ENCODE measurements at places on chromosomes 2 and 18.

DNA sequence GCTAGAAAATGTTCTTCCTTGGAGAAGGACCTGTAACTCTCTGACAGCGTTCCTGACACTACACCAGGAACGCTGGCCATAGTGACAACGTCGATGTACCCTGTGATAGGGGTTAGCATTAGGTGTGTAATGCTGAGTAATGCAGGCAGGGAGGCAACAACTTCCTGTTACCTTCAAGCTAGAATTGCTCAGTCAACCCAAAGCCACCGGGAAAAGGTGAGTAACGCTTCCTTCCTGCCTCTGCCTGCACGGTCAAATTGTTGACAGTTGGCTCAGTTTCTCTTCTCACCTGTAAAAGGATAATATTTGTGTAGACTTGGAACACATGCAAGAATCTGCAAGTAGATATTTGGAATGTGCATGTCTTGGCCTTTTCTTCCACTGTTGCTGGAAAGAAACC is 12.7 kb downstream of the FAM110C start:
- DNase-seq, result peak; percentile 61

DNA sequence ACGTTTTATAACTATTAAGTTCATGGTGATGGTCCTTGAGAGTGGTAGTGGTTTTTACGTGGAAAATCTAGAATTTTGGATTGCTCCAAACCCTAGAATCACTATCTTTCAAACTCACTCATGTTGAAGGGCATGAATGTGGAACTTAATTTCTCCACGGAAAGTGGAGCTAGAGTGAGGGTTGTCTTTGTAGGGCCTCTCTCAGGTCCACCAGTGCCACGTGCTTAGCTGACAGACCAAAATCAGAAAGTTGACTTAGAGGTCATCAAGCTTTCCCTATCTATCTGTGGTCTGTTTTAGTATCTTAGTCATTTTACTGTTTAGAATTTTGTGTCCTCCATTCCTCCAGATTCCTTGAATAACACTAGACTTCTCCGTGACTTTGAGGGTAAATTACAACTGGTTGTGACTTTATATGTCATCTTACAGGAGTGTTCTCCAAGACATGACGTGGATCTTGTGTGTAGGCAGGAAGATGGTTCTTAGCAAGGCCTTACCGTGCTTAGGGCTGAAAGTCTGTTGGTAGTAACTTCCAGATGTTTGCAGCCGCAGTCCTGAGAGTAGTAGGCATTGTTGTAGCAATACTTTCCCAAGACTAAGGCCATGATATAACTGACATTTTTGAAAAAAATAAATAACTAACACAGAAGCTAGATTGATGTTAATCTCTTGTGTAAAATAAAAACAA is 26.8 kb downstream of the DIS3L2 start:
- no peak for DNase-seq

GRCh38 chr2:113337809-113338208 is 59.1 kb upstream of the PAX8 start:
- no peak for DNase-seq

DNA sequence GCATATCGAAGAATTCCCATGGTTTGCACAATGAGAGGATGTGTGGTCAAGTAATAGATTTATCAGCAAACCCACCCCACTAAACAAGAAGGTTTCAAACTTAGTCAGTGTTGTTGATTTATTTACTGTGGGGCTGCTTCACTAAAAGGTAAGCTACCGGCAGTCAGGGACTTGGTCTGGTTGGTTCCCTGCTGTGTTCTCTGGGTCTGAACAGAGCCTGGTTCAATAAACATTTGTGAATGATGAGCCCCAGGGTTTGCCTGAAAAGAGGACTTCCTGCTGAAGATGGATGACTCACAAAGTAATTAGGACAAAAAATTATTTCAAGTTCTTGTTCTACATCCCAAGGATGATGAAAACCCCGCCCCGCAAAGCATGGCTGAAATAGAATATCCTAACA is 108.3 kb downstream of the SPP2 start:
- DNase-seq, result peak; percentile 74

GRCh38 chr18:75656035-75656434 is 228.5 kb upstream of the SMIM21 start:
- no peak for DNase-seq

DNA sequence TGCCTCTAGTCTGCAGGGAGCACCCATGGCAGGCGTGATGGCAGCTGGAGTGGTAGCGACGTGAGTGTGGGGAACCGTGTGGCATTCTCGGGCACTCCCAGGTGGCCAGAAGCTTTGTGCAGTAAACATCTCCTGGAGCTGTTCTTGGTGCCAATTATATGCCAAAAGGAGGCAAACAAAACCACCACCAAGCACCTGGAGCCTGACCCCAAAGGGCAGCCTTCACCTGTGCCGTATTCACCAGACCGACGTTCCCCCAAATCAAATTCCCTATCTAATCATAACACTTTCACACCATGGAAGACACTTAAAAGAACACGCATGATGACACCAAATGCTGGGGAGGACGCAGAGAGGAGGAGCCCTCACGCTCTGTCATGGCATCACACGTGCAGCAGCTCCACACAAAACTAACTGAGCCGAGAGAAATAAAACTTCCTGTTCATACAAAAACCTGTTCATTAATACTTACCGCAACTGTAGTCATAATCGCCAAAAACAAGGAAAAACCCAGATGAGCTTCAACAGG is 123.6 kb downstream of the EIPR1 start:
- DNase-seq, result no peak

DNA sequence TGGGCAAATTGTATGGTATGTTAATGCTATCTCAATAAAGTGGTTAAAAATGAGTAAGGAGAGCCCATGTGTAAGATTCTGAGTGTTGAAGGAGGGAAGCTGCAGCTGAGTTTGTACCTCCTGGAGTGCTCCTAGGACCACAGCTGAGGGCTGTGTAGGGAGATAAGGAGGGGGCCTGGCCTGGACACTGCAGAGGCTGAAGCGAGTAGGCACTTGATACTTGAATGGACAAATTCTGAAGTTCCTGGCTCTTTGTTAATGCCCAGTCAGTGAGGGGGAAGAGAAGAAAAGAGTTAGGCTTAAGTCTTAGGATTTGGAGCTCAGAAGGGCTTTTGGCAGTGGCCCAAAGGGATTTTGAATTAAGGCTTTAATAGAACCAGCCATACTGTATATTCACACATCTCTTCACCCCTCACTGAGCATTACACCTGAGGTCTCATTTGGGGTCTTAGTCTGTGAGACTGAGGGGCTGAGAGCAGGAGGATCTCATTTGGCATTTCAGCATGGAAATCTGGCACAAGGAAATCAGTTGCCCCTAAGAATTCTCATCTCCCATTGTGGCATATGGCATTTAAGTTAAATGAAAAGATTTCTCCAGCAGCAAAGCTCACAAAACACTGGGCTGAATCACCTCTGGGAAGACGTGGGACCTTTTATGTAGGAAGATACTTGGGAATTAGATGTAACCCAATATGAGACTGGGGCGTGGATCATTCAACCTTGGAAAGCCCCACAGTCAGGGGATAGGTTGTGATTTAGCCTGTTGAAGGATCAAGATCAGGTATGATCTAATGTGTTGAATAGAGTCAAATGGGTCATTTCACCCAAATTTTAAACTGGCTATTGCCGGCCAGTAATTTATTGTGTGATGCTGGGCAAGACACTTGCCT is 46.8 kb downstream of the LIPG start:
- DNase-seq, result no peak

DNA sequence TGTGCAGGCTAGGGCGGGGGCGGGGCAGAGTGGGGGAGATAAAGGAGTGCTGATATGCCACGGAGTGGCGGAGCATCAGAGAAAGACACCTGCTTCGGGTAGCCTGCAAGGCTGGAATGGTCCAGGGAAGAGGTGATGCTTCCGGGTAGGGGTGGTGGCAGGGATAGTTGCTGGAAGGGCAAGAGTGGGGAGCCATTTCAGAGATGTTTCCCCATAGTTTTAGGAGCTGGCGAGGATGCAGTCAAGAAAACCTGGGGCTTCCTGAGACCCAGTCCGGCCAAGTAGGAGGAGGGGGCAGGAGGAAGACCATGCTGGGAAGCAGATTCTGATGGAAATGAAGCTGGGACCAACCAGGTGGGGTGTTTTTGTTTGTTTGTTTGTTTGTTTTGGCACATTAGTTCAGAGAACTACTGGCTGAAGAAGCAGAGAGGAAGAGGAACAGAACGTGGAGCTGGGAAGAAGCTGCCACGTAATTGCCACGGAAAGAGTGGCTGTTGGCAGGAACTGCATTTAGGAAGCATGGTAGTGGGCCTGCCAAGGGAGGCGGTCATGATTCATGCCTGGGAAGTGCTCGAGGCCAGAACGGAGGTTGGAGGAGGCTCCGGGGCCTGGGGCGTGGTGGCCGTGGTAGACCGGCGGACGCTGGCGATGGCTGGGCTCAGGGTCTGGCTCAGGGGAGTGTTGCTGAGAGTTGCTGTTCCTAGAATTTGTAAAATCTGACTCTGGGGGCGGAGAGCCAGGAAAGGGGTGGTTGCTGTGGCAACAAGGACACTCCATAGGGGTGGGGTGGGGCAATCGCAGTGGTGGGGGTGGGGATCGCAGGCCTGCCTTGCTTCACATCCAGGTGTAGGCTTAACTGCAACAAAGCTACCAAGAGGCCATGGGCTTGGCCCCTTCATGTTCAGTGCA is 8.6 kb upstream of the INPP5D start:
- DNase-seq, result no peak

GRCh38 chr2:88168386-88168785 is 1.8 kb upstream of the THNSL2 start:
- no peak for DNase-seq

DNA sequence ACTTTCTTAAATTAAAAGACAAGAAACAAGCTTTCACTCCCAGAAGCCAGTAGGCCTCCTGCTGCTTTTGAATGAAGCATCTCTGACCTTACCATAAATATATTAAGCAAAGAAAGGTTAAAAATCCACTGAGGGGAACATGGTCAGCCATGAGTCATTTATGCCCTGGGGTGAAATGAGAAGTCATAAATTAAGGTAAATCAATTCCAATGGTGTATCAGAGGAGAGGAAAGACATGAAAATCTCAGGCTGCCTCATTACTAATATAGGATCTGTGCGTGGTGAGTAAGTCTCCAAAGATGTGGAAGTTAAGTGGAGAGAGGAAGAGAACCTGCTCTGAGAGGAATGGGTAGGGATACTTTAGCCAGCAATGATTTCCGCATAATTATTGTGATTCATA is 292.3 kb upstream of the CHAC2 start:
- no peak for DNase-seq

- DNase-seq, result no peak
Measured at GRCh38 chr2:216553093-216553478, 54.4 kb downstream of the RPL37A start.

- no peak for DNase-seq
Measured at GRCh38 chr2:143730155-143730952, 601.1 kb downstream of the ARHGAP15 start.

DNA sequence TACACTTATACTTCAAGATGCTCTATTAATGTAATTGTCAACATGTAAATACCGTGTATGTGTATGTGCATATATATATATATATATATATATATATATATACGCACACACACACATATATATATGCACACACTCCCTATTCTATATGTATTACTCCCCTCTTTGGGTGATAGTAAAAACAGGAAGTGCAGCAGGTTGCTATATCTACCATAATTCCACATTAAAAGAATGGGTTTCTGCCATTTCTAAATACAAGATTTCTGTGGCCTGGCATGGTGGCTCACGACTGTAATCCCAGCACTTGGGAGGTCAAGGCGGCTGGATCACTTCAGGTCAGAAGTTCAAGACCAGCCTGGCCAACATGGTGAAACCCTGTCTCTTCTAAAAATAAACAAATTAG is 77.0 kb downstream of the OTX1 start:
- no peak for DNase-seq

DNA sequence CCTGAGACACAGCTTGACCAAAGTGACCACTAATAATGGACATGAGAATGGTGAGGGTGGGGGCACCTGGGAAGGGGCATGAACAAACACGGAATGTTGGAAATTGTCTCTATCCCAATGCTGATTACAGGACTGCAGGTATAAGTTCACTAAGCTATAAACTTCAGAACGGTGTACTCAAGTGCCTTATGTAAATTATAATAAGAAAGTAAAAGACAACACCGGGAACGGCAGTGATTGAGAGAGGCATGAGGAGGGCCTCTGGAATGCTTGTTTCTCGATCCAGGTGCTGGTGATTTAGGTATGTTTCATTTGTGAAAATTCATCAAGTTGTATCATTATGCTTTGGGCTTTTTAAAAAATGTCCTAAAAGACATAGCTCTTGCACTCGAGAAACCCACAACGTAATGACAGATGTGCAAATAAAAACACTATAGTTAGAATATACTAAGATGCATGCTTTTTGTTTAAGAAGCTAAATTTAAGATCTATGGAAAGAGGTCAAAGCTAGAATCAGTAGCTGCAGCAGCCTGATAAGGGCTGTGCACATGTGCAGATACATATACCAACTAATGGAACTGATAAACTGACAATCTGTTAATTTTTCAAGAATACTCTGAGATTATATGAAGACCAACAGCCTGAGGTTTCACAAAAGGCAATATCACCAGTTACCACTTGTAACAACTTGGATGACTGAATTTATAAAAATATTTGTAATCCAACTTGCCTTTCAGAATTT is 7.6 kb downstream of the HIBCH start:
- DNase-seq, result no peak

DNA sequence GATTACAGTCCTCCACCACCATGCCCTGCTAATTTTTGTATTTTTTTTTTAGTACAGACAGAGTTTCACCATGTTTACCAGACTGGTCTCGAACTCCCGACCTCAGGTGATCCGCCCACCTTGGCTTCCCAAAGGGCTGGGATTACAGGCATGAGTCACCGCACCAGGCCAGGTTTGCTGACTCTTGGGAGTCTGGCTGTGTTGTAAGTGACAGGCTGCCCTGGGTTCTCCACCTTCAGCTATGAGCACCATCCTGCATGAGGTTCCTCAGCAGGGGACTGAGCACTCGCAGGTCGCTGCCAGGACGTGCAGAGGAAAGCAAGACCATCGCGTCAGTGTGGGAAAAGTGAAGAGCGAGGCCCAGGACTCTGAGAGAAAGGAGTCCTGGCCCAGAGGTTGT is 112.6 kb upstream of the NDUFV2 start:
- DNase-seq, result no peak

DNA sequence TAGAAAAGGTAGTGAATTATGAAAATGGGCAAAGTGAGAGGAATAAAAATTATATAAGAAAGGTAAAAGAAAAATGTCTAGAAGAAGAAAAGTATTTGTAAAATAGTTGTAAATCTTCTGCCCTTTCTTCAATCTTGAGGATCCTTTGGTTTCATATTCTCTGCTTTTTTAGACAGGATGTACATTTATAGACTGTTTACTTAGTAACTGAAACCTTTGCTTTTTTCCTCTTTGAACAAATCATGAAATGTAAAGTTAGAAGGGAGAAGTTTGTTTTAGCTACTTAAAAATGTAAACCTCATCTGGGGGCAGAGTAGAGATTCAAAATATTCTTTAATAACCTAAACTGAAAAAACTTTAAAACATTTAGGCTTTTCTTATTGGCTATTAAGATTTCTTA is 150.4 kb upstream of the ITGA4 start:
- no peak for DNase-seq

- DNase-seq, result no peak
Measured at GRCh38 chr2:97722227-97722626, 8.9 kb downstream of the ZAP70 start.
